ENCODE measurements at places on chromosomes 1 and 21.

- no peak for DNase-seq
These were observed 7.1 kb upstream of the CHI3L2 start for GRCh38 chr1:111220302-111220890.

GRCh38 chr1:180175806-180176205 is 21.1 kb downstream of the QSOX1 start:
- no peak for DNase-seq

GRCh38 chr1:109787845-109788601 is 24.3 kb upstream of the EPS8L3 start:
- no peak for DNase-seq

- DNase-seq, result peak; percentile 50
These were observed 21.2 kb downstream of the CEP170 start for GRCh38 chr1:243233908-243234307.

- DNase-seq, result no peak
These were observed 38.2 kb downstream of the PKNOX1 start for GRCh38 chr21:43012596-43012995.

DNA sequence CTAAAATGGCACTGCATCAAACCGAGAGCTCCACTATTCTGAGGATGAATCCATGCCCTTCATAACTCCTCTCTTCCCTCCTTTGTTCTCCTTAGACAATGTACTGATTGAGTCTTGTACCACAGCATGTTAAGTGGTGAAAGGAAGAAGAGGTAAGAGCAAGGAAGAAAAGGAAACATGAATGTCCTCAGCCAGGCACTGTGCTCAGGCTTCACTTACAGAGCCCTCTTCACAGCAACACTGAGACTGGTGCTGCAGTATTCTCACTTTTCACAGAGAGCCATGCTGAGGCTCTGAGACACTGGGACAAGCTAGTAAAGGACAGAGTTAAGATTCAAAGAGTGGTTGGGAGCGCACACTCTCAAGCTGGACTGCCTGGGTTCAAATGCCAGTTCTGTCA is 143.5 kb downstream of the AKT3 start:
- DNase-seq, result no peak

DNA sequence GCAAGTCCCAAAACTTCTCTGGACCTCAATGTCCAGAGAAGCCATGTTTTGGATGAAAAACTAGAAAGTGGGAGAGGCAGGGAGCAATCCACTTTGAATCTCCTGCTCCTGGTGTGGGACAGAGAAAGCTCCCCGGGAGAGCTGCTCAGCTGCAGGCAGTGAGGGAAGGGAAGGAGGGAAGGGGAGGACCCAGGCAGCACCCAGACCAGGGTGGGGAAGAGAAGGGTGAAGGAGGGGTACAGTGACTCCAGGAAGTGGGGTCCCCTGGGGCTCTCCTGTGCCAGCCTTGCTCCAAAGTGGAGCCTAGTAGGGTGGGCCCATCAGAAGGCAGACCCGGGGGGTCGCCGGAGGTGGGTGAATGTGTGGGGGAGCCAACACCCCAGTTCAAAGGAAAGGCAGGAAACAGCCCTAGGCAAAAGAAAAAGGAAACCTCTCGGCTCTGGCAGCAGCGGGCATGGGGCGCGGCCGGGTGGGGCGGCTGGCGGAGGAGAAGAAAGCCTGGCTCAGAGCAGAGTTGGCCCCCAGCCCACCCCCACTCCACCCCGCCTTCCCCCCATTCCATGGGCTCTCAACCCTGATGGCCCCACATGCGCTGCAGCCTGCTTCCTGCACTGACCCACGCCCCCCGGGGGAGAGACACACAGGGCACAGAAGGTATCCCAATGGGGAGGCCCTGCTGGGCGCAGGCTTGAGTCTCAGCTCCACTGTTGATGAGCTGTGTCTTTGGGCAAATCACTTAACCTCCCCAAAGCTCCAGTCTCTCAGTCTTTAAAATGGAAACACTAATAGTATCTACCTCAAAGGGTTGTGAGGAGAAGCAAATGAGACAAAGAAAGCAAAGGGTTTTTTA is 5.7 kb downstream of the LGR6 start:
- no peak for DNase-seq

DNA sequence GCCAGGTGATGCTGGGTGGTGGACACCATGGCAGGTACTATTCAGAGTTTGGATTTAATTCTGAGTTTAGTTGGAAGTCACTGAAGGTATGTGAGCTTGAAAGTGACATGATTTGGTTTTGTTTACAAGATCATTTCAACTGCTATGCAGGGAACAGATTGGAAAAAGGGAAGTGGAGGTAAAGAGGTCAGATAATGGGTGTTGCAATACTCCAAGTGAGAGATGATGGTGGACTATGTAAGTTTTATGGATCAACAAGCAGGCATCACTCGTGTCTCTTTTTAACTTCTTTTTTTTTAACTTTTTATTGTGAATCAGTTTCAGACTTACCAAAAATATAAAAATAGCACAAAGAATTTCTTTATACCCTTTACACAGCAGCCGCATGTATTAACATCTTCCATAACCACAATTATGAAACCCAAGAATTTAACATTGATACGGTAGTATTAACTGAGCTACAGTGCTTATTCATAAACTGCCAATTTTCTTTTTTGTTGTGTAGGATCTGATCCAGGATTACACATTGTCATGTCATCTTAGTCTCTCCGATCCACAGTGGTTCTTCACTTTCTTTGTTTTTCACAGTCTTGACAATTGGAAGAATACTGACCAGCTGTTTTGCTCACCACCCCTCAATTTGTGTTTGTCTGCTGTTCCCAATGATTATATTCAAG is 24.9 kb upstream of the NHLH2 start:
- DNase-seq, result no peak

DNA sequence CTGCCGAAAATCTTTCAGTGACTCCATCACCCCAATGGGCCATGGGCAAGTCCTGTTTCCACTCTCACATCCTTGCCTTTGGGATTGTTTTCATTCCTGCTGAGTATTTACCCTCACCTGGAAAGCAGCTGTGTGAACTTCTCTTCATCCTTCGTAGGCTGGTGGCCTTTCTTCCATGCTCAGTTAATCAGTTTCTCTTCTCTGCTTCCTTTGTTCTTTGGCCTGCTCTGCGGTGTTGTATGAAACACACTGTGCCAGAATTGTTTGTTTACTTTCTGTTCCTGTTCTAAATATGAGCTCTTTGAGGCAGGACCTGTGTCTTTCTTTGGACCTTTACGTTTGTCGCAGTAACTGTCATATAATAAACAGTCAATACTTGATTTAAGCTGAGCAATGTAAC is 48.6 kb downstream of the ITSN1 start:
- DNase-seq, result no peak
